Esophagus muscularis mucosa (tissue), 4 donors: ENCODE measurements at places on chromosomes 6 and 20.

GRCh38 chr20:63135411-63135810, 80.5 kb downstream of the YTHDF1 start:
- no peak overlapping the region for H3K4me3 ChIP-seq
- no peaks in the 10 kb centered on the region for H3K27me3 ChIP-seq
- no peak overlapping the region for H3K27ac ChIP-seq
- H3K36me3 ChIP-seq: no peaks in the 10 kb centered on the region
- H3K4me1 ChIP-seq: no peaks in the 10 kb centered on the region

DNA sequence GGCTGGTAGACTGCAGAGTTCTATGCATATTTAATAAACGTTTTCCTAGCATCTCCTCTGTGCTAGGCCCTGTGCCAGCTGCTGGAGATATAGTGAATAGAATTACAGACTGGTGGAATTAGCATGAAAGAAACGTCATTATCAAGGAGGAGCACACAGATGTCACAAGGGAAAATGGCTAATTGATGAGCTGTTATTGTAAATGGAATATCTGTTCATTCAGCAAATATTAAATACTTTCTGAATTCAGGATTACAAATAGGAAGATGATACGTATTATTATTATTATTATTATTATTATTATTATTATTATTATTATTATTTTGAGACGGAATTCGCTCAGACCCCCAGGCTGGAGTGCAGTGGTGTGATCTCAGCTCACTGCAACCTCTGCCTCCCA, 1.2 kb downstream of the AAR2 start:
- H3K27me3 ChIP-seq: no peaks in the 10 kb centered on the region
- no peak for DNase-seq
- peaks cover 28% of the 10 kb centered on the region for H3K4me1 ChIP-seq
- no peak overlapping the region for H3K27ac ChIP-seq
- peak overlapping the region; percentile 71 for H3K4me3 ChIP-seq
- peaks cover 21% of the 10 kb centered on the region for H3K36me3 ChIP-seq

- no peak for DNase-seq
- H3K27ac ChIP-seq: no peak overlapping the region
- no peaks in the 10 kb centered on the region for H3K27me3 ChIP-seq
- H3K4me1 ChIP-seq: peaks cover 10% of the 10 kb centered on the region
- peaks cover 8% of the 10 kb centered on the region for H3K36me3 ChIP-seq
- H3K4me3 ChIP-seq: no peak overlapping the region
Measured at GRCh38 chr6:57127763-57128162, 37.8 kb downstream of the ZNF451 start.

- no peak overlapping the region for H3K27ac ChIP-seq
- H3K4me1 ChIP-seq: no peaks in the 10 kb centered on the region
- H3K4me3 ChIP-seq: no peak overlapping the region
- no peaks in the 10 kb centered on the region for H3K36me3 ChIP-seq
Measured at GRCh38 chr6:116543149-116543548, 2.3 kb downstream of the TRAPPC3L start.

DNA sequence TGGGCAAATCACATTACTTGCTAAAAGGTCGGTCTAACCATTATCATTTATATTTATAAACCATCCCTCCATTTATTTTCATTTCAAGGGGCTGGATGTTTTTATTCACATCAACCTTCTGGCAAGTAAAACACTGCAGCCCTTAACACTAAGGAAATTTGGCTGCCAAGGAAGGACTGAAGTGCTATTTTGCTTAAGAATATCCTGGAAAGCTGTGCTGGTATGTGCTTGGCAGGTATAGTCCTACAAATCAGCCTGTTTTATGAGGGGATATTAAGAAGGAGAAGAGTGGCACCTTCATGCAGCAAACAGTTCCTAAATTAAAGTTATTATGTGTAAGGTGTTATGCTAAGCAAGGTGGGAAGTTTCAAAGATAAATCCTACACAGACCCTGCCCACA, 9.8 kb downstream of the PHACTR2 start:
- H3K27ac ChIP-seq: peak overlapping the region; percentile 73
- DNase-seq: no peak
- peaks cover 60% of the 10 kb centered on the region for H3K4me1 ChIP-seq
- H3K27me3 ChIP-seq: no peaks in the 10 kb centered on the region

DNA sequence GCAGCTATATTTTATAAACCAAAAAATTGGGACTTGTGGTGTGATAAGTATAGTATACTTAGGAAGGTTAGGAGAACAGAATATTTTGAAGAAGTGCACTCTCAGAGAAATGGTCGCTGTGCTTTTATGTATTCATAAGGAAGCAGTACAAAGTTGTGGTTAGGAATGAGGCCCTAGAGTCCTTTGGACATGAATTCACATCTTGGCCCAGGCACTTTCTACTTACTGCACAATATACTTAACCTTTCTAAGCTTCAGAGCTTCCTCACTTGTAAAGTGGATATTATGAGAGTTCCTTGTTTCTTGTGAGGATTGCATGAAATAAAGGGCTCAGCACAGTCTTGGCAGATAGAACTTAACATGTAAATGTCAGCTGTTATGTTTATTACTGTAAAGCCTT, 21.0 kb upstream of the SERINC3 start:
- H3K36me3 ChIP-seq: no peaks in the 10 kb centered on the region
- peaks cover 67% of the 10 kb centered on the region for H3K4me1 ChIP-seq
- DNase-seq: no peak
- H3K27me3 ChIP-seq: no peaks in the 10 kb centered on the region
- peak overlapping the region; percentile 91 for H3K27ac ChIP-seq

DNA sequence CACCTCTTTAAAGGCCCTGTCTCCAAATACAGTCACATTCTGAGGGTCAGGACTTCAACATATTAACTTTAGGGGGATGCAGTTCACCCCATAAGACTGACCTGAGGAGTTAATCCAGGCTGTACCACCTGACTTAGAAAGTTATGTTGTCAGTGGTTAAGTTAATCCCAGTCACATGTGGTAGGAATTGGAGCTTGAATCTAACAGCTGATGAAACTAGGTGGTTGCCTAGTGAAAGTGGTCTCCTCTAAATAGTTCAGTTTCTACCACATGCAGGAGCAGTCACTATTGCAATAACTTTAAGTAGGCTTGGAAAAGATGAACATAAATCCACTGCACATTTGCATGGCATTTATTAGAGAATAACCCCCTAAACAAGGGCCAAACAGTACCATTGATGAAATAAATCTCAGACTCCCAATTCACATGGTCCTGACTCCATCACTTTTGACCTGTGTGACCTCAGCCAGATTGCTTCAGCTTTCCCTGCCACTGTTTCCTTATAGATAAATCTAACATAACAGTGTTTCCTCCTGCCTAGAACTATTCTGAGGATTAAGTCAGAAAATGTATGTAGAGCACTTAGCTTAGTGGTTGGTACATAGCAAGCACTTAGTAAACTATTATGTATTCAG, 20.1 kb downstream of the SAMD5 start:
- H3K4me3 ChIP-seq: no peak overlapping the region
- no peak for DNase-seq
- H3K36me3 ChIP-seq: no peaks in the 10 kb centered on the region

- peak overlapping the region; percentile 97 for H3K27ac ChIP-seq
- H3K4me3 ChIP-seq: no peak overlapping the region
- DNase-seq: no peak
- H3K27me3 ChIP-seq: no peaks in the 10 kb centered on the region
- peaks cover 36% of the 10 kb centered on the region for H3K4me1 ChIP-seq
Measured at GRCh38 chr20:36936341-36936740, 15.2 kb downstream of the SAMHD1 start.

DNA sequence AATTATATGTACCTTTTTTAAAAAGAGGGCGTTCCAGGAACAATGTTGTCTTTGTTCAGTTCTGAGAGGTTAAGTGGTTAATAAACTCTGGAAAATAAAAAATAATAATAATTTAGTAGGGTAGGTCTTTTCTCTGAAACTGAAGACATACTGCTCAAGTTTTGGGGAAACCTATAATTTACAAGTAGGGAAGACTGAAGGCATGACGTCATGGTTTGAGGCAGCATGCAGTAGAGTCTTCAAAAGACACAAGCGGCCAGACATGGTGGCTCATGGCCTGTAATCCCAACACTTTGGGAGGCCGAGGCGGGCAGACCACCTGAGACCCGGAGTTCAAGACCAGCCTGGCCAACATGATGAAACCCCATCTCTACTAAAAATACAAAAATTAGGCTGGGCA, 14.0 kb downstream of the STAU1 start:
- no peaks in the 10 kb centered on the region for H3K27me3 ChIP-seq
- peaks cover 29% of the 10 kb centered on the region for H3K36me3 ChIP-seq
- no peak overlapping the region for H3K27ac ChIP-seq
- peaks cover 18% of the 10 kb centered on the region for H3K4me1 ChIP-seq
- no peak overlapping the region for H3K4me3 ChIP-seq
- DNase-seq: no peak

- H3K27me3 ChIP-seq: no peaks in the 10 kb centered on the region
- no peaks in the 10 kb centered on the region for H3K36me3 ChIP-seq
- no peak overlapping the region for H3K4me3 ChIP-seq
- H3K27ac ChIP-seq: peak overlapping the region; percentile 38
- DNase-seq: no peak
Measured at GRCh38 chr6:17904491-17905120, 82.8 kb downstream of the KIF13A start.

- H3K4me1 ChIP-seq: peaks cover 5% of the 10 kb centered on the region
- peaks cover 7% of the 10 kb centered on the region for H3K27me3 ChIP-seq
- H3K27ac ChIP-seq: no peak overlapping the region
- no peaks in the 10 kb centered on the region for H3K36me3 ChIP-seq
- no peak overlapping the region for H3K4me3 ChIP-seq
Measured at GRCh38 chr20:46013322-46013828, 4.7 kb downstream of the MMP9 start.

DNA sequence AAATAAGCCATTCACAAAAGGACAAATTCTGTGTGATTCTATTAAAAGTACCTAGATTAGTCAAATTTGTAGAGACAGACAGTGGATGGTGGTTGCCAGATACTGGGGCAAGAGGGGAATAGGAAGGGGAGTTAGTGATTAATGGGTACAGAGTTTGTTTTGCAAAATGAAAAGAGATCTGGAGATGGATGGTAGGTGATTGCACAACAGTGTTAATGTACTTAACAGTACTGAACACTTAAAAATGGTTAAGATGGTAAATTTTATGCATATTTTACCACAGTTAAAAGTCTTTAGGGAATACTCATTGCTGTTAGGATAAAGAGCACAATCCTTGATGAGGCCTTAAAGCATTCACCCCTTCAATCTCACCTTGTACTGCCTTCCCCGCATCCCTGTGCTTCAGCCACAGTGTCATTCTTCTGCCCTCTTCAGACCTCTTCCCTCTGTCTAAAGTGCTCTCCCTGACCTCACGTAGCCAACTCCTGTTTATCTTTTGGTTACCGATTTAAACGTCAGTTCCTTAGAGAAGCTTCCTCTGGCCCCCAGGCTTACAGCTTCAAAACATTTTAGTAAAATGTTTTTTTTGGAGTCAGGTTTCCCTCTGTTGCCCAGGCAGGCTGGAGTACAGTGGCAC, 11.8 kb downstream of the PSMF1 start:
- H3K4me1 ChIP-seq: no peaks in the 10 kb centered on the region
- no peak overlapping the region for H3K4me3 ChIP-seq
- no peak overlapping the region for H3K27ac ChIP-seq
- H3K27me3 ChIP-seq: no peaks in the 10 kb centered on the region
- H3K36me3 ChIP-seq: peaks cover 44% of the 10 kb centered on the region

- H3K4me3 ChIP-seq: no peak overlapping the region
- no peaks in the 10 kb centered on the region for H3K27me3 ChIP-seq
- DNase-seq: no peak
- no peak overlapping the region for H3K27ac ChIP-seq
- H3K36me3 ChIP-seq: no peaks in the 10 kb centered on the region
Measured at GRCh38 chr6:155185544-155185943, 78.3 kb upstream of the CLDN20 start.

GRCh38 chr20:17449031-17449430, 82.1 kb downstream of the BFSP1 start:
- no peaks in the 10 kb centered on the region for H3K4me1 ChIP-seq
- no peak overlapping the region for H3K27ac ChIP-seq
- H3K4me3 ChIP-seq: no peak overlapping the region
- no peaks in the 10 kb centered on the region for H3K27me3 ChIP-seq
- no peaks in the 10 kb centered on the region for H3K36me3 ChIP-seq
- DNase-seq: no peak

GRCh38 chr6:254016-254415, 38.3 kb upstream of the DUSP22 start:
- H3K36me3 ChIP-seq: no peaks in the 10 kb centered on the region
- no peaks in the 10 kb centered on the region for H3K27me3 ChIP-seq
- H3K4me3 ChIP-seq: no peak overlapping the region

DNA sequence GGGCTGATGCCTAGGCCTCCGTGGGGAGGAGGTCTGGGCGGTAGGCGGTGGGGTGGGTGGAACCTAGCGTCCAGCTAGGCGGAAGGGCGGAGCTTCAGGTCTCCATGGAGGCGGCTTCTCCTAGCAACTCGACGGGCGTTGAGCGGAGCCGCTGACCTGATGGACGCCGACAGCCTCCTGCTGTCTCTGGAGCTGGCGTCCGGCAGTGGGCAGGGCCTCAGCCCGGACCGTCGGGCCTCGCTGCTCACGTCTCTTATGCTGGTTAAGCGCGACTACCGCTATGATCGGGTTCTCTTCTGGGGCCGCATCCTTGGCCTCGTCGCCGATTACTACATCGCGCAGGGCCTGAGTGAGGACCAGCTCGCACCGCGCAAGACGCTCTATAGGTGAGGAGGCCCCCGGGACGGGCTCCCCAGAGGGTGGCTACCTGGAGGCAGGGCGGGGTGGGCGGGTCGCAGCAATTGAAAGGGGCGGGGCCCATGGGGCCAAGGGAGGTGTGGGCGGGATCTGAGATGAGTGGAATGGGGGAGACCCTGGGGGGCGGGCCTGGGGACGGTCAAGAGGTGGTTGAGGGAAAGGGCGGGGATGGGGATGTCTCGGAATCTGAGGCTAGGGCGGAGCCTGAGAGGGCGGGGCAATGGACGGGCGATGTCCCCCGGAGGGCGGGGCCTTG, at the start of gene RSPH9:
Gene RSPH9, plus strand, starts transcription at position 97 of the 673 bp plus-strand sequence. Its CDS starts 63 bp downstream, at position 160.
- H3K27me3 ChIP-seq: no peaks in the 10 kb centered on the region
- peaks cover 15% of the 10 kb centered on the region for H3K4me1 ChIP-seq
- peaks cover 25% of the 10 kb centered on the region for H3K36me3 ChIP-seq
- DNase-seq: no peak
- H3K4me3 ChIP-seq: peak within 1 kb of the TSS; percentile 63

DNA sequence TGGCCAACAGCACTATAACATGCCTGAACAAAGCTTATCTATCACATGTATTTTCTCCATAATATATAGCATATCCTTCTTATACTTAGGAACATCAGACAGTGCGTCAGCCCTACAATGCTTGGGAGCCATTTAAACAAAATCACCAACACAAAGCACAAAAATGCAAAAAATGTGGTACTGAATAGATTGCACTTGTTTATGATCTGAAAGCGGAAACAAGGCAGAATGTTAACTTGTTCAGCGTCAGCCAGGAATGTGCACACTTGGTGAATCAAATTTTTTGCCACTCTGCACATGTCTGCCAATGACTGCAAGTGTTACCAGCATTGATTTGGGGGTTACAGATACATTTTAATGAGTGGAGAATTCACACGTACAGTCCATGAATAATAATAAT, 14.8 kb downstream of the SLC35A1 start:
- no peak overlapping the region for H3K4me3 ChIP-seq
- no peaks in the 10 kb centered on the region for H3K4me1 ChIP-seq
- peaks cover 13% of the 10 kb centered on the region for H3K36me3 ChIP-seq
- no peak overlapping the region for H3K27ac ChIP-seq
- DNase-seq: no peak

DNA sequence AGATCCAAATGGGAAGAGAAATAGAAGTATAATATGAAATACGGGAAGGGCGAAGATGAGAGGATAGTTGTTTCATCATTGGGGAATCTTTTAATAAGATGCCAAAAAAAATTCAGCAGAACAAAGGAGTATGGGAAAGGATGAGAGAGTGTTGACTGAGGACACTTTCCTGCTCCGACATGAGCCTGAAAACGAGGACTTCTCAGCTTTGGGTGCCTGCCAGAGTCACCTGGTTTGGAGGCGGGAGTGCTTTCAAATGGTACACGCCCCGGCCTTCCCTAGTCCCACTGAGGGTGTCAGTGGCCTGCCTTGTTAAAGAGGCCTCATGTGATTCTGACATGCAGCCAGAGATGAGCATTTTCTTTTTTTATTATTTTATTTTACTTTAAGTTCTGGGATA, 250.9 kb downstream of the ANKRD60 start:
- H3K27ac ChIP-seq: peak overlapping the region; percentile 3
- no peak overlapping the region for H3K4me3 ChIP-seq
- no peak for DNase-seq
